ENCODE measurements at places on chromosomes 2 and 18.

DNA sequence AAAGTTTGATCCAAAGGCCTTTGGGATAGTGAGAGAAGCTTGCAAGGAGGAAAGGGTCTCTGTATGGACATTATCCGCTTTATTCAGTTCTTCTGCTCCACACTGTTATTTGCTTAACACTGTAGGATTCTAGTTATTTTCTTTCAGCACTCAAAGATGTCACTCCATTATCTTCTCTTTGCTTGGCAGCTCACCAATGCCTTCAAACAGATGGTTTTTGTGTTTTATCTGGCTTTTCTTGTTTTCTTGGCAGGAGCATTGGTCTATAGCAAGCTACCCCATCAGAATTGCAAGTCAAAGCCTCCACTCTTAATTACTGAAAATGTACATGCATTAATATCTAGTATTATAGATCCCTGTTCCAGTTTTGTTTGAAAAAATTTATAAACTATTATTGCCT lies 138.8 kb downstream of the EVA1A start:
- DNase-seq, result no peak

- DNase-seq, result no peak
Measured at GRCh38 chr2:196500686-196501431, 138.7 kb upstream of the CCDC150 start.

DNA sequence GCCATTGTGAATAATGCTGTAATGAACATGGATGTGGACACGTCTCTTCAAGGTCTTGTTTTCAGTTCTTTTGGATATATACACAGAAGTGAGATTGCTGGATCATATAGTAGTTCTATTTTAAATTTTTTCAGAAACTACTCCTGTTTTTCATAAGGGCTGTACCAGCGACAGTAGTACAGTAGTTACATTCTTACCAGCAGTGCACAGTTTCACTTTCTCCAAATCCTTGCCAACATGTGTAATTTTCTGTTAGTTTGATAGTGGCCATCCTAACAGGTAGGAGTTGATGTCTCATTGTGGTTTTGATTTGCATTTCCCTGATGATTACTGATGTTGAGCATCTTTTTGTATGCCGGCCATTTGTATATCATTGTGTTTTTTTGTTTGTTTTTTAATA lies 81.7 kb downstream of the EPC2 start:
- no peak for DNase-seq

GRCh38 chr2:199988151-199988550 lies 32.8 kb downstream of the MAIP1 start:
- DNase-seq, result peak; percentile 42

DNA sequence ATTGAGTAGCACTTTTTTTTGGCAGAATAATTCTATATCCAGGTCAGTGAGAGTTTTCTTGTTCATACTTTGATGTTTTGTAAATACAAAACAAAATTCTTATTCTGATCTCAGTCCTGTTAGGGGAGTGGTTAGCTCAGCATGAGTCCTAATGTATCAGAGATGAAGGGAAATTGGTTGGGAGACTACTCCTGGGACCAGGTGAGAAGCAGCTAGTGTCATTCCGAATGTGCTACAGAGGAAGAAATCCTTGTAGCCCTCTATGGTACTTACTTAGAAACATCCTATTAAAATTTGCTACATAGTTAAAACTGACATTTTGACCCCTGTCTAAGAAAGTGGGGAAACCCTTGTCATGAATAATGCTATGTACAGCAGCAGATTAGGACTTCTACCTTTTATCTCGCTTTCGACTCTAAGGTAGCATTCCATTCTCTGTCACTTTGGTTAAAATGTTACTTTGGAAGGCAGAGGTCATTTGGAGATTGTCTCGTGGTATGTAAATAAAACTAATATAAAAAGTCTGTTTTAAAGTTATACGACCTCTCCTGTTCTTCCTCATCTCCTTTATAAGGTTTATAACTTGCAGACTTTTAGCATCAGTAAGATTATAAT lies 65.8 kb downstream of the PARD3B start:
- DNase-seq, result no peak

- no peak for DNase-seq
Measured at GRCh38 chr2:85976106-85976920, 87.5 kb upstream of the ST3GAL5 start.
